ENCODE measurements at places on chromosomes 1 and 21. TPM values are rescaled to one million over a fixed set of nuclear protein-coding genes. Genes with fewer than 3 reads are reported as not detected.

DNA sequence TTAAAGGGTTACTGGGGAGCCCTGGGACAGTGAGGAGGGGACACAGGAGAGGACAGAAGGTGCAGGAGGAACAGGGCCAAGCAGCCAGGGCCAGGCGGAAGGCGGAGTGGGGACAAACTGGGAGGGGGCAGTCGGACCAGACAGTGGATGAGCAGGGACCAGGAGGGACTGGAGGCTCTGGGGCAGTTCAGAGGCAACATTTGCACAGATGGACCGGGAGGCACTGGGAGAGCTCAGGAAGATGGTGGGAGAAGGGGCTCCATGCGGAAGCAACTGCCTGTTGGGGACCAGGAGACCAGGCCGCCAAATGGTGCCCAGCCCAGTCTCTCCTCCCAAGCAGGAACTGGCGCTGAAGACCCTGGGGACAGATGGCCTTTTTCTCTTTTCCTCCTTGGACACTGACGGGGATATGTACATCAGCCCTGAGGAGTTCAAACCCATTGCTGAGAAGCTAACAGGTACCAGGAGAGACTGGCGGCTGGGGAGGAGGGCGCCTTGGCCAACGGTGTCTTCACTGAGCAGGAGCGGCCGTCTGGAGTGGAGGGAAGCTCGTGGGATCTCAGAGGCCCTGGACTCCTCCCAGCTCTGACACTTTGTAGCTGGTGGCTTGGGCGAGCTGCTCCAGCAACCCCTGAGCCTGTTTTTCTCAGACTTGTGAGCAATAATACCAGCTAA lies 847 bp downstream of the SELENON start:
- DNase-seq: no peak

DNA sequence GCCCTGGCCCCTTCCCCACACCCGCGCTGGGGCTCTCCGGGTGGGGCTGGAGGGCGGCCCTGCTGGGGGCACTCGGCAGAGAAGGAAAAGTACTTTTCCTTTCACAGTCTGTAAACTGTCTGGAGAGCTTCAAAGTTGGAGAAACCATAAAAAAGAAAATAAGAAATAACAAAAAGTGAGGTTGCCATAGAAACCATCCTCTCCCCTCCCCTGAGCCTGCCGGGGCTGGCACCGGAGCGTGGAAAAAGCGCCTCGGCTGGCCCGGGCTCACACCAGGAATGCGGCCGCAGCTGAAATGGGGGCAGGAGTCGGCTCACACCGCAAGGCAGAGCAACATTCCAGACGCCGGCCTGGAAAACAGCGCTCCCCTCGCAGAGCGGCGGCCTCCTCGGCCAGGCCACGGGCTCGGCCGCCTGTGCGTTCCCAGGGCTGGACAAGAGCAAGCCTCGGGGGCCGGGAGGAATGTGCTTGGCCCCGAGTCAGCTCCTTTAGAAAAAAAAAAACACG lies 69.2 kb downstream of the MORN1 start:
- DNase-seq: no peak

- DNase-seq: no peak
Observed at GRCh38 chr1:64581135-64581842, 111.4 kb downstream of the CACHD1 start.

DNA sequence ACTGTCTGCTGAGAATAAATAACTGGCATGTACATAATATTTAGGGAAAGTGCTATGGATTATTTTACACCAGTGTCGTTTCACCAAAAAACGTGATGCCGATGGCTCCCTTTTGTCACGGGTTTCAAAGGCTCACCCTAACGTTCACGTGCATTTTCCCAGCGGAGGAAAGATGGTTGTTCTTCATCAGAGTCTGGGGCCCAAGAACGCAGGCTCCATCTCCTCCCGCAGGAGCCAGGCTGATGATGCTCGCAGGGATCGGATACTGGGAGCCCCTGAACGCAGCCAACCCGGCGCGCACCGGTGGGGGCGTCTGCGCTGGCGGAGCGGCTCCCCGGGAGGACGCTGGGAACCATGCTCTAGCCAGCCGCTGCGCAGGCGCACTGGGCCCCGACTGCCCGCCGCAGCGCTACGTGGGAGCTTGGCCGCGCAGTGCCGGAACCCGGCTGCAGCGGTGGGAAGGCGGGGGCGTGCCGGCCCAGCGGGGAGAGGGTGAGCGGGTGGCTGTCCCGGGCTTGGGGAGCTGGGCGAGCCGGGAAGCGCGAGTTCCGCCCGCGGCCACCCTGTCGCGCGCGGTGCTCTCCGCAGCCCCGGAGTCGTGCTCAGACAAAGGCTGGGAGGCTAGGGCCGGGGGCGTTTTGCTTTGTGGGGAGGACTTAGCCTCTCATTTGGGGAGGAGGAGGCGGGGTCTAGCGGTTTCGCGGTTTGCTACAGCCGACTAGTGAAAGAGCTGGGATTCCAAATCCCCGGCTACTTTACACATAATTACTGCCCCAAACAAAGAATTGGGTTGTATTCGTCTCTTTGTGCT lies at the start of gene ZFP69B:
TSS of gene ZFP69B (plus strand) at position 793 of the 811 bp plus-strand sequence. CDS start 486 bp downstream, outside the sequence.
- DNase-seq: peak; percentile 93

DNA sequence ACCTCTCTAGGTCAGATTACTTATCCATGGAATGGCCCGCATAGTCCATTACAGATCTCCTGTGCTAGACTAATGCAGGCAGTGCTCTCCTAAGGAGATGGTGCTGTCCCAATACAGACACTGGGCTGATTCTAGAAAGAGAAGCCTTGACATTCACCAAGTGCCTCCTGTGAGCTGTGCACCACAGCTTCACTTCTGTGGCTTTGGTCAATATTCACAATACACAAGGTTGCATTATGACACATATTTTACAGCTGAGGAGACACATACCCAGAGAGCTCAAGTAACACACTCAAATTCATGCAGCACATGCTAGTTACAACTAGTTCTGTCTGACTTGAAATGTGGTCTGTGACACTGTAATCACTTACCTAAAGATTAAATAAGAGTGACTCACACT lies 59.4 kb upstream of the LRRC8B start:
- DNase-seq: no peak

The PBX1 gene
- total RNA-seq: 1.4 TPM

The PTCH2 gene
- 3.1 TPM for total RNA-seq

Data from natural killer cell (primary cell).